ENCODE measurements at places on chromosomes 2 and 18.

DNA sequence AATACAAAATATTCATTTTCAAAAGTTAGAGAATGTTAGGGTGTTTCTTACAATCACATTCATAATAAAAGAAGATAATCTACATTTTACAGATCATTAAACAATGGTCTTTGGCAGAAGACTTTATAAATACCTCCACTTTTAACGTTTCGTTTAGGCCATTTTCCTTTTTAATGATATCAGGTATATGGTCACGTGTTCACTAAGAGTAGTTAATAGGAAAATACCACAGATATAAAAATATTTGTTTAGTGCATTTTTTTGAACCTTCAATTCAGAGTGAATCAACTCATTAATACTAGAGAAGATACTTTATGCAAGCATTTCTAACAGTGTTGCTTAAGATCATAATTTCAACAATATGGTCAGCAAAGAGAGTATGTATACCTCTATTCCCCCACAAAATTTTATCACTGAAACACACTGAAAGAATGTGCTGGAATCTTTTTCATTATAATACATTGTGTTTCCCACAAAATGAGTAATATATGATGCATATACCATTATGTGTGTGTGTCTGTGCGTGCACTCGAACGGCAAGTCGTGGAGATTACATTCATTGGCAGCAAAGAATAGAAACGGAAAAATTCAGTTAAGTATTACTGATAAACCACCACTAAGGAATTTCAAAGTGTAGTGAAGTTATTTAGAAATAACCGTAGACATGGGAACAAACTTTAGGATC is 319.9 kb upstream of the THUMPD2 start:
- no peak for DNase-seq

- DNase-seq: no peak
Observed at GRCh38 chr18:79185648-79186047, 116.5 kb downstream of the ATP9B start.

DNA sequence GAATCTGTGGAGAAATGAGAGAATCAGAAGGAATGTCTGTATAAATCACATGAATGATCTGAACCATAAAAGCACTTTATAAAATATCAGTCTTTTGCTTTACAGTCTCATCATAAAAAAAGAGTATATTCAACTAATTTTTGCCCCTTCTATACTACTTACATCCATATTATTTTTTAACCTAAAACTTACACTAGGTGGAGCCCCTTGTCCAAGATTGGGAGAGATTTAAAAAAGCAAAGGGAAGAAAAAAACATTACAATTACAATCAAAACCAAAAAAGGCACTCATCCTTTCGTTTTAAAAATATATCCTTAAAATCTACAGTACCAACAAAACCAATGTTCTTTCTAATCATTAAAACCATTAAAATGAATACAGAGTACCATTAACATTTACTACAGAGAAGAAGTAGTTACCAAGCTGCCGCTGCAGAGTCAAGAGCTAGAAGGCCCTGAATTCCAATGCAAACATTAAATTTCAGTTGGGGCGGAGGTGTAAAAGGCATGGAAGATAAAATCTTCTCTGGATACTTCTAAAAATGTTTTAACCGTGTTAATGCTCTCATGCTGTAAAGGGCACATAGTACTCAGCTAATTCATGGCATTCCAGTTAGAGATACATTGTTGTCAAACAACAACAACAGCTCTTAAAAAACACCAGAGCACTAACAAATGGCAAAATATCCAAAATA is 56.7 kb upstream of the EPB41L3 start:
- no peak for DNase-seq

- DNase-seq: no peak
Observed at GRCh38 chr2:161912154-161912553, 161.9 kb downstream of the DPP4 start.

DNA sequence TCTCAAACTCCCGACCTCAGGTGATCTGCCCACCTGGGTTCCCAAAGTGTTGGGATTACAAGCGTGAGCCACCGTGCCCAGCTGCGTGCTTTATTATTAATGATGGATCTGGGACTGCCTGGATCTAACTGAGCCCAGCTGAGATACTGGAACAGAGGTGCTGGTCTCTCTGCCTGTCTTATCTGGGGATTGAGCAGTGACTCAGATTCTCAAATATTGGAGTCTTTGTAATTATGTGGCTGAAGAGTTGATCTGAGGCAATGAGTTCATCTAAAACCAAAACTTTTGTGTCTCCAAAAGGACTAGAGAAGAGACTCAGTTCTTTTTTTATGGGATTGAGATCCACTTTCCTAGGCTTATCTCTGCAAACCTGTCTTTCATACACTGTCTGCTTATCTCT is 16.3 kb downstream of the PLEKHB2 start:
- no peak for DNase-seq

GRCh38 chr2:48427552-48427951 is 102.4 kb upstream of the STON1 start:
- DNase-seq: no peak

GRCh38 chr2:231392431-231393148 is 2.9 kb upstream of the B3GNT7 start:
- DNase-seq: no peak

All from stimulated activated CD4-positive, alpha-beta T cell treated with anti-CD3 and anti-CD28 coated beads, Interleukin-15, amount 100 ng/mL, for 1 hour (primary cell).